ENCODE measurements at places on chromosomes 4 and X. TPM values are rescaled to one million over a fixed set of nuclear protein-coding genes. Genes with fewer than 3 reads are reported as not detected.

- no peak overlapping the region for H3K27ac ChIP-seq
- DNase-seq = no peak
- no peaks in the 10 kb centered on the region for H3K27me3 ChIP-seq
- no peak overlapping the region for H3K4me3 ChIP-seq
These were observed 124.3 kb upstream of the MAMLD1 start for GRCh38 chrX:150238632-150239382.

Gene NHSL2
- total RNA-seq = 2.2 TPM

DNA sequence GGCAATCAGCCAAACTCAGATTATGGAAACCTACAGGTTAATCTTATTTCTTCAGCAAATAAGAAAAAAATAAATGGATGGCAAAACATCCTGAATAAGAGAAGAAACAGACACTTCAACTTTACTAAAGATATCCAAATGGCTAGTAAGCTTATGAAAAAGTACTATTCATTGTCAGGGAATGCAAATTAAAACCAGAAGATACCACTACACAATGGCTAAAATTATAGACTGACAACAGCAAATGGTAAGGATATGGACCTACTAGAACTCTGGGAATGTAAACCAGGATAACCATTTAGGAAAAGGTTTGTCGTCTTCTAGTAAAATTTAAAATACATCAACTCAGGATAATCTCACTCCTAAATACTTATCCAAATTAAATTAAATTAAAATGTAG lies 24.3 kb downstream of the GRSF1 start:
- H3K27ac ChIP-seq = no peak overlapping the region
- H3K27me3 ChIP-seq = no peaks in the 10 kb centered on the region
- no peak overlapping the region for H3K4me3 ChIP-seq
- no peak for DNase-seq
- H3K4me1 ChIP-seq = peaks cover 11% of the 10 kb centered on the region

GRCh38 chrX:103431316-103431715 lies 55.0 kb downstream of the BEX3 start:
- H3K27me3 ChIP-seq = peaks cover 2% of the 10 kb centered on the region
- no peaks in the 10 kb centered on the region for H3K36me3 ChIP-seq
- H3K4me1 ChIP-seq = no peaks in the 10 kb centered on the region
- H3K27ac ChIP-seq = no peak overlapping the region

Gene ZBED1
- 34.9 TPM for total RNA-seq

- H3K27ac ChIP-seq = no peak overlapping the region
- no peak for DNase-seq
- H3K4me1 ChIP-seq = peaks cover 12% of the 10 kb centered on the region
- no peaks in the 10 kb centered on the region for H3K36me3 ChIP-seq
These were observed 11.7 kb upstream of the WFS1 start for GRCh38 chr4:6258026-6258360.

GRCh38 chr4:3421470-3421869 lies 20.3 kb upstream of the HGFAC start:
- H3K27ac ChIP-seq = no peak overlapping the region
- DNase-seq = no peak
- no peaks in the 10 kb centered on the region for H3K27me3 ChIP-seq
- H3K36me3 ChIP-seq = no peaks in the 10 kb centered on the region

DNA sequence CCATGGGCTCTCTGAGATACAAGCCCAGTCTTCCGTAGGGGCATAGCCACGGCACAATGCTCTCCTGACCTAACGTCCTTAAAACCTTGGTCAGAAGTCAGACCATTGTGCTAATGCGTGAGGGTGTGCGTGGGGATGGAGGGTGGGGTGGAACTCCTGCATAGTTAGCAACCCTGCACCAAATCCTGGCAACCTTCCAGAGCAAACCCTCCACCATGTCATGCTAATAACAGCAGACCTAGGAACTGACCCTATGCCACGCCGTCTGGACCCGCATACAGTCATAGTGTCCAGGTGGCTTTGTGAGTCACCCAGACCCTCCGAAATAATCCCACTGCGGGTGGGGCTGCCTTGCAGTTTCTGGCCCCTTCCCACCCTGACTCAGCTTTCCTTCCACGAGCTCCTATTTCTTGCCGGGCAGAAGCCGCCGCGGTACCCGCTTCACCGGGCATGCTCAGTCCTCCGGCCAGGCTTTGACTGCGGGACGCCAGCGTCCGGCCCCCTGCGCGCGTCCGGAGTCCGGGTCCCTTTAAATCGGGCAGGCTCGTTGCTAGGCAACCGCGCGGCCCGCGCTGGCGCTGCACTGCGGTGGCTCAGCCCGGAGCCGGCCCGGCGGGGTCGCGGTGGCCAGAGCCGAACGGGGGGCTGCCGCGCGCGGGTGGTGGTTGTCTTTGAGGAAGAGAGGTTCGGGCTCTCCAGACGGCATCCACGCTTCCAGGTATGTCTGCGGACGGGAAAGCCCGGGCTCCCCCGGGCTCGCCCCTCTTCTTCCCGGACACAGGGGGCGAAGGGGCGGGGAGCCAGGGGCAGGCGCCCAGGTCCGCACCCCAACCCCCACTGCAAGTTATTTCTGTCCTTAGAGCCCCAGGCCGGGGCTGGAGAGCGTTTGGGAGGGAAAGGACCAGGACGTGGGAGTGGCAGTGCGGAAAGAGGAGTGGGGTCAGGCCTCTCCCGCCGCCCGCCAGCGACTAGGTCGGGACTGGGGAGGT lies at the start of gene CCDC160:
TSS of gene CCDC160 (plus strand) at position 557 of the 989 bp plus-strand sequence. CDS start 7,619 bp downstream, outside the sequence.
- H3K27me3 ChIP-seq = peaks cover 16% of the 10 kb centered on the region
- H3K36me3 ChIP-seq = no peaks in the 10 kb centered on the region
- no peak within 1 kb of the TSS for H3K27ac ChIP-seq
- H3K4me1 ChIP-seq = no peaks in the 10 kb centered on the region
- peak; percentile 39 for DNase-seq

Gene SPACA5
- not detected for total RNA-seq
